D341Med (cell line): ENCODE measurements at places on chromosomes 6 and 20.

DNA sequence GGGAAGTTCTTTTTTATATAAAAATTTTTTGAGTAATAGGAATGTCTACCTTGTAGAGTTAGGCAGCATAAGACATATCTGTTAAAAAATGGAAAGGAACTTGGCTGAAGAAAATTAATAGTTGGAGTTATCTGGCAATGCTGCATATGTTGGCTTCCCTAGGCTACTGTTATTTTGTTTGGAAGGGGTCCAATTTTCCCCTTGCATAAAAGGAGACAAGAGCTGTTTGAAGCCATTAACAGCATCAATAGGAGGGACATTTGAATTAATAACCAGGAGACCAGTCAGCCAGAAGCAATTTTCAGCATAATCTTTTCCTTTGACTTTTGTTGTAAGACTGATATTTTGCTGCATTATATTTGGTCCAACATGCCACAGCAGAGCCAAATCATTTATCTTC, 80.9 kb upstream of the TAB2 start:
- DNase-seq, result no peak

- DNase-seq, result no peak
Observed at GRCh38 chr20:53480913-53481312, 112.7 kb downstream of the ZNF217 start.

DNA sequence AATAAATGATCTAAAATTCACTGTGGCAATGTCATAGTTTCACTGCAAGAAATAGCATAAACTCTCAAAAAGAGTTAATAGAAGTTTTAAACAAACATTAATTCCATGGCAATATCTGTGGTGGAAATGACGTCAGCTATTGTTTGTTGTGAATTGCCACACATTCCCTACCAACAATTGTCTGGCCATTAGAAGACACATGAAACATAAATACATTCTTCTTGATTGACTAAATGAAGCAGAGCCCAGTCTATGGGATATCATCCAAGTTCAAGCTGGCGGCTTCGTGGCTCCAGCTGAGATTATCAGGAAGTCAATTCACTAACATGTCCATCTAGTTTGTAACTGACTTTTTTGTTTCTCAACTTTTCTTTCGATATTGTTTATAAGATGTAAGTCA, 369.0 kb downstream of the ARHGAP18 start:
- no peak for DNase-seq

- DNase-seq, result no peak
Observed at GRCh38 chr6:159066483-159066882, 21.7 kb upstream of the TAGAP start.

- no peak for DNase-seq
Observed at GRCh38 chr20:61133611-61134010, 118.5 kb upstream of the CDH4 start.

DNA sequence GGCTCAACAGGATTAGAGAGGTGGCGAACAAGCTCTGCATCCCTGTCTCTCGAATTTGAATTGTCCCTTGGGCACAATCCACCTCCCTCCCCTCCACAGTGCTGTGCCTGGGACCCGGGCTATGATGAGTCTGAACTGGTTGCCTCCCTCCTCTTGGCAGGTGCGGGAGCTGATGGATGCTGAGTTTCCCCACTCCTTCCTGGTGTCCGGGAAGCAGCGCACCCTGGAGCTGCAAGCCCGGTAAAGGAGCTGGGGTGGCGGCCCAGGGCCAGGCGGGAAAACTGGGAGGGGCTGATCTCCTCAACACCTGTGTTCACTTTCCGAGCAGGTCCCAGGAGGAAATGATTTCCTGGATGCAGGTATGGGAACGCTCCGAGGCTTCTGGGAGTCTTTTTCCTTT, 14.9 kb downstream of the FGD2 start:
- DNase-seq, result no peak

GRCh38 chr6:169963581-169964297, 212.3 kb downstream of the ERMARD start:
- DNase-seq, result no peak

GRCh38 chr20:50285376-50286173, 94.9 kb downstream of the CEBPB start:
- no peak for DNase-seq

- DNase-seq, result no peak
Observed at GRCh38 chr20:24648919-24649318, 179.5 kb downstream of the SYNDIG1 start.

DNA sequence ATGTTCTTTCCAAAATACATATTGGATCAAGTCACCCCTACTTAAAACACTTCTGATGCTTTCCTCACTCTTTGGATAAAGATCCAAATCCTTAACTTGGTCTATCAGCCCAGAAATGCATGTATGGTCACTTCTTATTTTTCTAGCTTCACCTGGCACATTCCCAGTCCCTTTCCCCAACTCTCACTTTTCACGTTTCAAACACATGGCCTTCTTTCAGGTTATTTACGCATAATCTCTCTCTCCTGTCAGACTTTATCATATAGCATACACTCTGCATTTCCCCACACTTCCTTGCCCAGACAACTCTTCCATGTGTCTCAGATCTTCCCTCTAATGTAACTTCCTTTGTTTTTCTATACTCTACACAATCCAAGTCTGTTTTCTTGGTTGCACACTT, 12.8 kb downstream of the PHIP start:
- no peak for DNase-seq

DNA sequence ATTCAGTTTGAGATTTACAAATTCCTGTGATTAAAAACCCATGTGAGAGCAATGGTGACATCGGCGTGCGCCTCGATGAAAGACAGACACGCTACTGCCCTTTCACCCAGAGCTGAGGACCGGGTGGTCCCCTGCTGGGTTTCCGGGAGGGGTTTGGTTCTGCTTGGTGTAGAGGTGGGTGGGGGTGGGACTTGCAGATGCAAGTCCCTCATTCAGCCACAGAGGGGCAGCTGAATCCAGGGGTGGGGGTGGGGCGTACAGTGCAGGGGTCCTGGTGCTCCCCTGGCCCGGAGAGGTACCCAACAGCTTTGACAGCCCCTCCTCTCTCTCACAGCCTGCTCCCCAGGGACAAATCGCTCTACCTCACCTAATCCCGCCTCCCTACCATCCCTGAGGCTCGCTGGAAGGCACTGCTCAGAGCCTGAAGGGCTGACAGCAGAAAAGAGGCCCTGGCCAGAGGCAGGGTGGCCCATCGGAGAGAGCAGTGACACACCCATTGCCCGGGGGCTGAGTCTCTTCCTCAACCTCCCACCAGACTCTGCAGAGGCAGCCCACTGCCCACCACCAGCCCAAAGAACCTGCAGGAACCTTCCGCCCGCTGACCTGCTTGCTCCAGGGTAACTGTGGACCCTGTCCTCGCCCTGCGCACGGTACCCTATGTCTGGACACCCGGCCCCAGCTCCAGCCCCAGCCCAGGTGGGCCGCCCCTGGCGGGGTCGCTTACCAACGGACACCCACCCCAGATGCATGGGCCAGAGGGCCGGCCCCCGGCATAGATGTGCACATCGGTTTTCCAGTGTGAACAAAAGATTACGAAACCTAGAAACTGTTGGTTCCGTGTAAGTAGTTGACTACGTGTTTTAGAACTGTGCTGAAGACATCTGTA, 118.4 kb downstream of the JPH2 start:
- no peak for DNase-seq

DNA sequence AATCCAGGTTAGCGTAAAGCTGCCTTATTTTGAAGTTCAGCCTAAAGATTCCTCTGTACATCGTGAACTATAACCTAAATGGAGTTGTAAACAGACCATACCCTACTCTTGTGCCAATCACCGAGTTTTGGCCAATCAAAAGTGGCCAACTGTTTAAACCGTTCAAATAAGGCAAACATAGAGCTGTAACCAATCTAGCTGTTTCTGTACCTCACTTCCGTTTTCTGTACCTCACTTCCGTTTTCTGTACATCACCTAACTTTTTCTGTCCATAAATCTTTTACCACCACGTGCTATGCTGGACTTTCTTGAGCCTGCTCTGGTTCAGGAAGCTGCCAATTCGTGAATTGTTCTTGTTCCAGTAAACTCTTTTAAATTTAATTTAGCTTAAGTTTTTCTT, 39.7 kb downstream of the LBP start:
- DNase-seq, result no peak

GRCh38 chr6:137872581-137873115, 5.6 kb downstream of the TNFAIP3 start:
- no peak for DNase-seq

DNA sequence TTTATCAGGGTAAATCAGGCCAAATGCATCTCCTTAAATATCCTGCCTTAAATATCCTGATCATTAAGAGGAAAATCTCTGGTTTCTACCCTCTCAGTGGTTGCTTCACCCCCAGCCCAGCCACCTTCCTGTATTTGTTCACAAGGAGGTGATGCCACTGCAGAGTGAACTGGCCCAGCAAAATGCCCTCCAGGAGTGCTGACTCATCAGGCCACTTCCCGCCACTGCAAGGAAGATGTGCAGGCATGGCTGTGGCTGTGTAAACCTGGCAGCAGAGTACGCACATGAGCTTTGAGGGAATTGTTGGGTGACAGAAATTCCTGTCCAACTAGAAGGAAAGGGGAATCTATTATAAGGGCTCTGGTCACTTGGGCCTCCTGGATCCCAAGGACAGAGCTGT, 13.8 kb downstream of the NQO2 start:
- no peak for DNase-seq

- DNase-seq, result no peak
Observed at GRCh38 chr20:22762576-22763256, 178.3 kb upstream of the FOXA2 start.

GRCh38 chr6:54291738-54292137, 16.5 kb upstream of the TINAG start:
- DNase-seq, result no peak

DNA sequence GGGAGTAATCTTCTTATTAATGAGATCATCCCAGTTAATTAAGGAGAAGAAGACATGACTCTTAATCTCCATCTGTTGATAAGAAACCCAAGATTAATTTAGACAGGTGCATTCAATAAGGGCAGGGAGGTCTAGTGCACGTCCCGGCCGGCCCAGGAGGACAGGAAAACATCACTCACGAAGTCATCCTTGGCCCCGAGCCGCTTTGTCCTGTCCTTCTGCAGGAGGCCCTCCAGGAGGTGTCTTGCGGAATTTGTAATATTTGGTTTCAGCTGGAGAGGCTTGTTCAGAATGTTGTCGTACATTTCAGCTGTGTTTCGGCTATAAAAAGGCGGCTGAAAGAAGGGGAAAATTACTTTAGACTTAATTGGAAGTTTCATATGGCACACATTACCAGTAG, 118.4 kb upstream of the SLC2A12 start:
- peak; percentile 68 for DNase-seq

GRCh38 chr6:62980093-62980492, 231.2 kb upstream of the FKBP1C start:
- DNase-seq, result no peak

DNA sequence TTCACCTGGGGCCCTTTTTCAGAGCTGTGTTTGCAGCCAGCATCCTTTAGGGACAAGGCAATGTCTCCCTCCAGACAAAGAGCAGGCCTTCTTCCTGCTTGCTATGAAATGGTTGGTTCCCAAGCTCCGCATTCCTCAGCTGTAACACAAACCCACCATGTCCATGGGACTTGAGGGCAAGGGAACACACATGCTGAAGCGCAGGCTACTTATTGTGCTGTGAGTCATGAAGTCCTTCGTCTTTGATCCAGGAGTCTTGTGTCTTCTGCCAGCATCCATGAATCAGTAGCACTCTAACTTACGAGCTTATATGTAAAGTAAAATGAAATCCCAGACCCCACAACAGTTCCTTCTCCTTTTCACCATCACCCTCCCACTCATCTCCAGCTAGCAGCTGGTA, 59.0 kb downstream of the ANKRD60 start:
- no peak for DNase-seq

DNA sequence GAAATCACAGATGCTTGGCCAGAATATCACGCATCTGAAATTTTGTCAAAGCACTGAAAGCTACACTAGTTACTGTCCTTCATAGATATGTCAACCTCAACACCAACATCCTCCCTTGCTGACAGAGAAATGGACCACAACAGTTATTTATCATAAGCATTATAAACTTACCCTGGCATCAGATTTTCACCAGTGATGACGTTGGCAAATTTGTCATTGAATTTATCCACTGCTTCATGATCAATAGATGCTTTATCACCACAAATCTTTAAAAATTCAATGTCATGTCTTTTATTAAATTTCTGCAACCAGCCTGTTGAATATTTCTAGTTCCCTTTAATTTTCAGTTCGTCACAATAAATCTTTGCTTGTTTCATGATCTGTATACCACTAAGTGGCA, 205.7 kb downstream of the GJA1 start:
- no peak for DNase-seq

DNA sequence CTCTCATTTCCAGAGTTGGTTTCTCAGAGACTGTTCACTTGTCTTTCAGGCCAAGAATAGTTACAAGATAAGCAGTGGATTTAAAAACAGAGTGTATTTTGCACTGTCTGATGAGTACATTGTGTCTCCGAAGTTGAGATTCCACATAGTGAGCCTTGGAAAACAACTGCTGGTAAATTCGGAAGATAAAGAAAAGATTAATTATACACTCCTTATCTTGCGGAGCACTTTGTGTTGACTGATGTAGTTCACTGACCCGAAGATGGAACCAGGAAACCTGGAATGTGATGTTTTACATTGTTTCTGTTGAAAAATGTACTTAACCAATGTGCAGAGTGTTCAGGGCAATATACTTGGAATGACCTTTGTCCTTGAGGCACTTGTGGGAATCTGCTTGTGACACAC, 51.0 kb downstream of the ANKS1A start:
- DNase-seq, result no peak

DNA sequence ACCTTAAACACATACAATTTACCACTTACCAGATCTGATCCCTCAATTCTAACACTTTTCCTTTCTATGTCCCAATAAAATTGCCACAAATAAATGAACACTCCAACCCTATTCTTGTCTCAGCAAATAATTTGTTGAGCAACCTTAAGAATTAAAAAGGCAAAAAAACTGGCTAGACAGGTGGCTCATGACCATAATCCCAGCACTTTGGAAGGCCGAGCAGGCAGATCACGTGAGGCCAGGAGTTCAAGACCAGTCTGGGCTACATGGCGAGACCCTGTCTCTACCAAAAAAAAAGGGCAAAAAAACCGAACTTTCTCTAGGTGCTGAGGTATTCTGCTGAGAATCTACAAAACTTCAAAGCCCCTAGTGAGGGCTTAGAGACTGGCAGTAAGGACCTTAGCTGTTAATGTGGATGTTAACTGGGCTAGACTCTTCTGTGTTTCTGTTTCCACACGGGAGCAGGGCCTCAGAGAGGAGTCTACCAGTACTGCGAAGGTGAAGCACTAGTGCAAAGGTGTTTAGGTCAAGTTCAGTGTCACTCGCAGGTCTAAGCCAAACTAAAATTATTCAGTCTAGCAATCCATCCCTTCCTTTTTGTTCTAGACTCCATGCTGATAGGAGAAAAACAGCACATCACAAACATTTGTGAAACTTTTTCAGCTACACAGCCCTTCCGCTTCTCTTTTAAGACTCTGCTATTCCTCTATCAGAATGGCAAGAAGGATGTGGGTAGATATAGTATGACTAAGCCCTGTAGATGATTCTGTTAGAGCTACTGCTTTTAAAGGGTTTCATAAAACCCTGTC, 2.6 kb downstream of the FASTKD5 start:
- no peak for DNase-seq

DNA sequence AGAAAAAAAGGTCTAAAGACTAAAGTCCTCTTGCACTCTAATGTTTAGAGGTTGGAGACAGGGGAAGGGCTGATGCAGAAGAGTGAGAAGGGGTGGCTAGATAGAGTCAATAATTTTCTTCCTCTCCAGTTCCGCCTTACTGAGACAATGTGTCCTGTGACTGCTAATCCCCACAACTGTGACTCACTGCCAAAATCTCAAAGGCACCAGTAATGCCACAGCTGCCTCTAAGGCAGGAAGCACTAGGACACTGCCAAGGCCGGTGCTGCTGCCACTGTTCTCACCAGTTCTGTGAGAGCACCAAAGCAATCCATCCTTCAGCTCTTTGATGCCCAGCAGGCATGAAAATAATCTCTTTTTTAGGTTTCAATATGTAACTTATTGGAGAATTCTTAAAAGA, 701.9 kb upstream of the MAP3K7 start:
- DNase-seq, result no peak
